ENCODE measurements at places on chromosomes 6 and 20.

DNA sequence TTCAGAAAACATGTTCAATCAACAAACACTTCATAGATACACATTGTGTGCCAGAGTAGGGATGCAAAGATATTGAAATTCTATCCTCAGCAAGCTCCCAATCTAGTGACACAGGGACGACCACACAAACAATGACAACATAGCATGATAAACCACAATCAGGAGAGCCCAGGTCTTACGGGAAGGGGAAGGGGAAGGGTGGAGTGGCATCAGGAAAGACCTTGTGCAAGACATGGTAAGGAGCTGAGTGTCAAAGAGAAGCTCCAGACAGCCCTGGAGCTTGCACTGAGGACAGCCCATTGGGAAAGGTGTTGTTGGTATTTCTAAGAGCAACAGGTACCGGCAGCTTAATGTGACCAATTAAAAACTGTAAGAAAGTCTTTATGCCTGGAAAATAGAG lies 103.6 kb downstream of the PDE7B start:
- no peak for DNase-seq

- DNase-seq: no peak
Observed at GRCh38 chr20:58223358-58223941, 5.0 kb downstream of the ANKRD60 start.

- DNase-seq: no peak
Observed at GRCh38 chr20:5056801-5057599, 55.7 kb upstream of the SLC23A2 start.

DNA sequence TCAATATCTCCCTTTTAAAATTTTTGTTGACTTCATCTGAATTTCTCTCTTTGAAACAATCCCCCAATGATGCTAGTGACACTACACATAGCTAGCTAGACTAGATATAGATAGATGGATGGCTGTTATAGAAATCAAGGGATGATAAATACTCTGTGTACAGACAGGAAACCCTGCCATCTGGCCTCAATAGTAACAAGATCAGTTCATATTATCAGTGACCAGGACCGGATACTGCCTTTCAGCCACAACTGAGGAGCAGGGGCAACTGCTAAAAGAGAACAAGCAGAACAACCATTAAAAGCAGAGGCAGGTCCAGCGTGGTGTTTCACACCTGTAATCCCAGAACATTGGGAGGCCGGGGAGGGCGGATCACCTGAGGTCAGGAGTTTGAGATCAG lies 118.3 kb upstream of the FAM184A start:
- no peak for DNase-seq

GRCh38 chr6:157089851-157090250 lies 233.5 kb downstream of the TMEM242 start:
- DNase-seq: no peak

- DNase-seq: no peak
Observed at GRCh38 chr20:24459733-24460132, 9.7 kb upstream of the SYNDIG1 start.

DNA sequence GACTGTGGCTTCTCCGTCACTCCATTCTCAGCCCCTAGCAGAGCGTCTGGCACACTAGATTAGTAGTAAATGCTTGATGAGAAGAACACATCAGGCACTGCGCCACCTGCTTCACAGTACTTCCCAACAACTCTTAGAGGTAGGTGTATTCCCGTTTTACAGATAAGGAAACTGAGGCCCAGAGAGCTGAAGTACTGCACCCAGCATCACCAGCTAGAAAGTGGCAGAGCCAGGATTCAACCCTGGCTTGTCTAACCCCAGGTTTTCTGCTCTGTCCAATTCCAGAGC lies 3.5 kb downstream of the PRND start:
- no peak for DNase-seq

GRCh38 chr6:17393892-17394631 lies 667 bp downstream of the CAP2 start:
- DNase-seq: no peak

- DNase-seq: no peak
Observed at GRCh38 chr6:13046084-13046483, 282.3 kb downstream of the TBC1D7 start.

GRCh38 chr6:45688180-45688579 lies 310.4 kb upstream of the SUPT3H start:
- DNase-seq: no peak

GRCh38 chr20:45470937-45471336 lies 1.4 kb downstream of the WFDC2 start:
- no peak for DNase-seq

DNA sequence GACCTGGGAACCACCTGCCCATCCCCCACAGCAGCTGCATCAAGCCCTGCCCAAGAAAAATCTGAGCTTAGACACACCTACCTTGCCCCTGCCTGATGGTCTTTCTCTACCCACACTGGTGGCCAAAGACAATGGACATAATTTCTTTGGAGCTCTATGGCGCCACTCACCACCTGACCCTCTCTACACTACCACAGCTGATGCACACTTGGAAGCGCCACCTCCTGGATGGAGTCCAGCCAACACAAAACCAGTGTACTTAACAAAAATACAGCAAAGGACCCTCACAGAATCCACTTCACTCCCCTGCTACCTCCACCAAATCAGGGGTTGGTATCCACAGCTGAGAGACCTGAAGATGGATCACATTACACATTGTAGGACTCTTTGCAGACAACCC lies 39.7 kb upstream of the CLVS2 start:
- no peak for DNase-seq

DNA sequence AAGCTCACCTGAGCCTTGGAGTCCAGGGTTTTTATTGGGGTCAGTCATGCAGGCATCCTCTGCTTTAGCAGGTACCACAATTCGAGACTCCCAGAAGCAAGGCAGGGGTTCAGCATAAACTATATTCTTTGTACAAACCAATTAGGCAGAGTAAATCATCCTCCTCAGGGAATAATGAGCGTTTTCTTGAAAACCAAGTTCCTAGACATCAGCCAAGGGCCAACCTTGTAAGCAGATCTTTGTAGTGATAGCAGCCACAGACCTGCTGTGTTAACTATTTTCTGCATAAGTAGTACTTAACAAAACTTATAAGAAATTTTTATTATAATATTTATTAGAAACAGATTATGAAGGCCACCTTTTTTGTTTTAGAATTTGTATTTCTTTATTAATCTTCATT lies 74.7 kb downstream of the STXBP5 start:
- no peak for DNase-seq

DNA sequence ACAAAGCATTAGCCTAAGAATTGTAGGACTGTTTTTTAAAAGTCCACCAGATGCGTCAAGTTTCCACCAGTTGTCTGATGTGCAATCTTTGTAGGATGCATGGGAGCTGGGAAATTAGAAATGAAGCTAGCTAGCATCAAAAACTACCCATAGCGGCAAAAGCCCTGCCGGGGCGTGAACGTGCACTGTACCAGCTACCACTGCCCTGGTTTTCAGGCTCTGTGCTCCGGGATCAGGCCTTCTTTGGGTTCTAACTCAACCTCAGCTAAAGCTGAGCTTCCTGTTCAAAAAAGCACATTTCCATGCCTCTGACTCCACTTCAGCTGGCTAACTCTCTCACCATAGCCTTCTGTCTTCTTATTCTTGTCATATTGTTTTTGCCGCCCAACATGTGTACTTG lies 26.9 kb upstream of the FUCA2 start:
- DNase-seq: no peak

DNA sequence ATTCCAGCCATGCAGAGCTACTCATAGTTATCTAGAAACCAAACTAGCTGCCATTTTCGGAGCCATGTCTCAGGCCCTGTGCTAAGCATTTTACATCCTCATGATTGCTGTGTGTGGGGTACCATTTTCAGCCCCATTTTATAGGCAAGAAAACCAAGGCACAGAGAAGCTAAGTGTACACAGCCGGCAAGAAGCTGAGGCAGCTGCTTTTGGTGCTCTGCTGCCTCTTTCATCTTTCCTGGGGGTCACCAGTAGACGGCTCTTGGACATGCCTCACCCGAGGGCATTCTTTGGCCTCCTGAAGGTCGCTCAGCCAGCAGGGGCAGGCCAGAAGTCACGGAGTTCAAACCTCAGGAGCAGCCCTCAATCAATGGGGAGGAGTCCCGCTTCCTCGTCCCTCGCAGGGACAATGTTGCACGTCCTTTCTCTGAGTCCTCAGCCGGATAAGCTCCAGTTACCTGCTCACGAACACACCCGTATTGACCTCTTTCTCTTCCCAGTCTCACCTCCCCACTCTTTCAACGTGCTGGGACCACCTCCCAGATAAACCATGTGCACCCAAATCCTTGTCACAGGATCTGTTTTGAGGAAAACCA lies 82.6 kb upstream of the BLCAP start:
- DNase-seq: no peak

GRCh38 chr6:52117352-52117751 lies 29.9 kb upstream of the PKHD1 start:
- DNase-seq: no peak

GRCh38 chr6:129946439-129947140 lies 71.8 kb upstream of the L3MBTL3 start:
- DNase-seq: no peak

- no peak for DNase-seq
Observed at GRCh38 chr6:23349521-23350147, 776.4 kb upstream of the NRSN1 start.

GRCh38 chr6:12361042-12361765 lies 71.0 kb downstream of the EDN1 start:
- DNase-seq: no peak

GRCh38 chr6:8941577-8941976 lies 506.2 kb upstream of the SLC35B3 start:
- DNase-seq: no peak

DNA sequence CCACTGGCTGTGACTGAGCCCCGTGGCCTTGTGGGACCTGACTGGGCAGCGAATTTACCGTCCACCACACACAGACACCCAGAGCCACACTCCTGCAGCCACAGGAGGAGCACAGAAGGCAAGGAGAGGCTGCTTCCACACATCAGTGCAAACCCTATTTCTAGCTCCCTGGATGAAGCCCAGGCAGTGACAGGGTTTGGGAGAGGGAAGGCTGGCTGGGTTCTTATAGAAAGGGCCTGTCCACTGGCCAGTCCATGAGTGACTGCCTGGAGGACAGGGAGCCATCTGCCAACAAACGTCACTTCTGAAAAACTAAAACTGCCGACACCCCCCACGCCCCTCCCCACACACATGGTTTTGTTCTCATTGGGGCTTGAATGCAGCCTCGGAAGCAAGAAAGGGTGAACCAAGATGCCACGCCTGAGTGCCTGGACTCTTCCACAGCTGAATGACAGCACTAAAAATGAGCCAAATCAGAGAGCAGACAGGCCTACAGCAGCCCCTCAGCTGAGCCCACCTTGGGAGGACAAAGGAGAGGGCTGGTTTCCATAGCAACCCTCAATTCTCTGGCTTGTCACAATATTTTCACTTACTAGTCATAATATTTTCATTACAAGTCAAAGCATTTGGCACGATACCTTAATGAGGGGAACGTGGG lies 38.4 kb downstream of the RRBP1 start:
- no peak for DNase-seq

GRCh38 chr6:149140137-149140909 lies 177.2 kb upstream of the TAB2 start:
- no peak for DNase-seq

- DNase-seq: no peak
Observed at GRCh38 chr6:72916906-72917305, 295.0 kb downstream of the KCNQ5 start.

- no peak for DNase-seq
Observed at GRCh38 chr6:134145786-134146185, 93.4 kb upstream of the SLC2A12 start.

DNA sequence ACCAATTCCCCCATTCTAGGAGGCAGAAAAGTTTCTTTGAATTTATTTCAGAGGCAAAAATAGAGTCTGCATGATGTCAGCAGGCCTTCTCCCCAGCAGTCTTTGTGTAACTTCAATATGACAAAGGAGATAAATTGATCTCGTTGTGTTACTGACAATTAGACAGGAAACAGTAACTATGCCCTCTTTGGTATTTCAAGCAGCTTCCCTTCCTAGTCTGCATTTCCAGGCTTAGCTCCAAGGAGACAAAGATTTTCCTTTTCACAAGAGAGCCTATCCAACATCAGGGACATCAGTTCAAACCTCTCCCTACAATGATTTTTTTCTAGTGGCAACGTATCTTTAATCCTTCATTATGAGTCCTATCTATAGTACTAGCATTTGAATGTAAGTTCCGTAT lies 245.9 kb upstream of the HSF2 start:
- DNase-seq: no peak

DNA sequence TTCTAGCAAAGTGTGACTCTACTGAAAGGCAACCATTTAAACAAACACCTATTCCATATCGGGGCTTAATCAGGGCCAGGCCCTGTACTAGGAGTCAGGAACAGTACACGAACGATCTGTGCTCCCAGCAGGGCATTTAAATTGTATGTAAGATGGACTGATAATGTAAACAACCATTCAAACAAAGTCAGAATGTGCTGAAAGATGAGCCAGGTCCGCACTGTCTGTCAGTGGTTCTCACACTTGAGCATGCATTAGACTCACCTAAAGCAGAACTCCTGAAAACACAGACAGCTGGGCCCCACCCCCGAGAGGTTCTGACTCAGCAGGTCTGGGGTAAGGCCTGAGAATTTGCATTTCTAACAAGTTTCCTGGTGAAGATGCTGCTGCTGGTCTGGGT lies 81.6 kb downstream of the PXDC1 start:
- no peak for DNase-seq

GRCh38 chr6:82691997-82692396 lies 328.4 kb downstream of the TPBG start:
- DNase-seq: no peak

- DNase-seq: peak; percentile 53
Observed at GRCh38 chr20:11891077-11891775, 26.5 kb upstream of the BTBD3 start.

DNA sequence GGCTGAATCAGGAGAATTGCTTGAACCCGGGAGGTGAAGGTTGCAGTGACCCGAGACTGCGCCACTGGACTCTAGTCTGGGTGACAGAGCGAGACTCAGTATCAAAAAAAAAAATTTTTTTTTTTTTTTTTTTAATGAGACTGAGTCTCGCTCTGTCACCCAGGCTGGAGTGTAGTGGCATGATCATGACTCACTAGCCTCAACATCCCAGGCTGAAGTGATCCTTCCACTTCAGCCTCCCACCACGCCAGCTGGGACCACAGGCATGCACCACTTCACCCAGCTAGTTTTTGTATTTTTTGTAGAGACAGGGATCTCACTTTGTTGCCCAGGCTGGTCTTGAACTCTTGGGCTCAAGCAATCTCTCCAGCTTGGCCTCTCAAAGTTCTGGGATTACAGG lies 53.3 kb downstream of the MYO6 start:
- DNase-seq: no peak

- DNase-seq: no peak
Observed at GRCh38 chr6:159640722-159641482, 52.1 kb downstream of the SOD2 start.
